ENCODE measurements at places on chromosomes 7 and 10. TPM values are rescaled to one million over a fixed set of nuclear protein-coding genes. Genes with fewer than 3 reads are reported as not detected.

Gene CUBN
- 0.25 TPM for total RNA-seq

Gene ODAD2
- total RNA-seq = not detected

Gene VPS37D
- 5.5 TPM for total RNA-seq

Gene CHST3
- 42.6 TPM for total RNA-seq

Gene PKD2L1
- total RNA-seq = 0.15 TPM

Gene SLC13A1
- not detected for total RNA-seq

Gene SLIT1
- total RNA-seq = 0.03 TPM

Gene ECHDC3
- 9.0 TPM for total RNA-seq

Gene HOXA3
- total RNA-seq = 7.6 TPM

Gene LRRD1
- not detected for total RNA-seq

Gene CTTNBP2
- total RNA-seq = 0.41 TPM

Gene ALDH18A1
- total RNA-seq = 53.0 TPM

Gene RET
- 0.50 TPM for total RNA-seq

Gene ARL5B
- 12.9 TPM for total RNA-seq

Gene NEUROD6
- not detected for total RNA-seq

Gene DEPP1
- total RNA-seq = 1.8 TPM

Gene RAPGEF5
- 0.18 TPM for total RNA-seq

Gene CTNNA3
- not detected for total RNA-seq

Gene C7orf57
- 0.25 TPM for total RNA-seq

Gene ATRNL1
- total RNA-seq = 0.25 TPM

Gene EN2
- 1.0 TPM for total RNA-seq

Gene NPY
- total RNA-seq = not detected

Gene HILPDA
- 22.9 TPM for total RNA-seq

All from A549 treated with DMSO at 1 μM for 4 hours (cell line).